Stimulated activated CD4-positive, alpha-beta T cell treated with anti-CD3 and anti-CD28 coated beads, Interleukin-15, amount 100 ng/mL, for 1 hour (primary cell): ENCODE measurements at places on chromosomes 16 and 17.

- DNase-seq = no peak
These were observed 59.9 kb downstream of the LITAF start for GRCh38 chr16:11526655-11527350.

DNA sequence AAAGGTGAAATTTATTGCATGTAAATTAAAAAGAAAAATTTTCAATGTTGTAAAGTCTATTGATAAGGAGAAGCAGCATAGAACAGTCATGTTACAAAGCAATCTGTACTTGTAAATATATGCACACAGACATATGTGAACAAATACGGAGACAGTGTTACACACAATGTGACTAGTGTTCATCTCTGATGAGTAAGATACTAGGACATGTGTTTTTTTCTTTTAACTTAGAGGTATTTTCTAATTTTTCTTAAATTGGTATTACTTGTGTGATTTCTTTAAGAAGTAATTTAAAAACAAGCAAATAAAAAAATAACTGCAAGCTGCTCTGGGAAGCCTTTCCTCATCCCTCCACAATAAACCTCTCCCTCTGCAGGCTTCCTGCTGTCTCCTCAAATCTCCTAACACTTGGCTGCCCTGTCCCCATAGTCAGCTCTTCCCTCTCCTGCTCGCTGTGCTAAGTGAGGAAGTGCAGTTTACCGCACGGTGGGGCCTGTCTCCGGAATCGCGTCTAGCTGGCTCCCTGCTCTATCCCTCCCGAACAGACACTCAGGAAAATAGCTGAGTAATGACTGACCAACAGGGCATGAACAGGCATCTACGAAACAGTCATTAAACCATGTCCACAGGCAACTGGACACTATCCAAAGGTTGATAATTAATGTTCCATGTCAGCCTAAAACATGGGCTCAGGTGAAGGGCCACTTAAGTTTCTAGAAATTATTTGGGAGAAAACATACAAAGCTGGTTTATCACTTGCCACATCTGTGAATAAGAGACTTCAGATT, 35.9 kb downstream of the CMTM4 start:
- no peak for DNase-seq

- DNase-seq = no peak
These were observed 350.8 kb downstream of the WWOX start for GRCh38 chr16:78450255-78450654.

- DNase-seq = no peak
These were observed 71.0 kb downstream of the NDE1 start for GRCh38 chr16:15721018-15721417.

DNA sequence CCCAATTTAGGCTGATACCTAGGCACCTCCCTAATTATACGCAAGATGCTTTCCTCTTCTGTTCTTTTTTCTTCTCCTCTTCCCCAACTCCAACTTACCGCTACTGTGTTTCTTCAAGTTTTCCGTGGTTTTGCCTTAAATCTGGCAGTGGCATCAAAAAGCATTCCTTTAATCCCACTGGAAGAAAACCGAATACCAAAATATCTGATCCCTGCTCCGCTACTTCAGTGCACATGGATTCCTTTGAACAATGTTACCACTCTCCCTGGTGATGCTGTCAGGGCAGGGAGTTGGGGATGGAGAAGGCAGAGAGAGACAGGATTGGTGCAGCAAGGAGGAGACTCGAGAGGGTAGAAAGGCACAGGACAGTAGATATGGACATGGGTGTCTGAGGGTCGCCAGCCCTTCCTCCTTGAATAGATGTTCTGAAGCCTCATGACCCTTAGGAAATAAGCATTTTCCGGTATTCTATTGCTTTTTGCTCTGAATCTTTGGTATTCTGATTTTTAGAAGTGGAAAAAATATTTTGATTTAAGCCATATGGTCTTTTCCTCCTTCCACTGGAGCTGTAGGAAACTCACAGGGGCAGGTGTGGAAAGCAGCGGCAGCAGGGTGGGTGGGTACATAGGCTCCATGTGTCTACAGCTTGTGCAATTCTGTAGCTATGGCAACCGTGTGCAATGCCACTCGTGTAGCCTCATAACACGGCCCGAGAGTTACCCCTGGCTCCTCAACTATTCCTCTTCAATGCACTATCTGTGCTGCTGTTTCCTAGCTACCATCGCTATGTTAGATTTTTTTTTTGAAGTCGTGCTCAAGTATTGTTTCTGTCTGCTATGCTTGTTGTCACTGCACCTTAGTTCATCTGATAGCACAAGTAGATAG, 32.3 kb upstream of the TANC2 start:
- DNase-seq = no peak

DNA sequence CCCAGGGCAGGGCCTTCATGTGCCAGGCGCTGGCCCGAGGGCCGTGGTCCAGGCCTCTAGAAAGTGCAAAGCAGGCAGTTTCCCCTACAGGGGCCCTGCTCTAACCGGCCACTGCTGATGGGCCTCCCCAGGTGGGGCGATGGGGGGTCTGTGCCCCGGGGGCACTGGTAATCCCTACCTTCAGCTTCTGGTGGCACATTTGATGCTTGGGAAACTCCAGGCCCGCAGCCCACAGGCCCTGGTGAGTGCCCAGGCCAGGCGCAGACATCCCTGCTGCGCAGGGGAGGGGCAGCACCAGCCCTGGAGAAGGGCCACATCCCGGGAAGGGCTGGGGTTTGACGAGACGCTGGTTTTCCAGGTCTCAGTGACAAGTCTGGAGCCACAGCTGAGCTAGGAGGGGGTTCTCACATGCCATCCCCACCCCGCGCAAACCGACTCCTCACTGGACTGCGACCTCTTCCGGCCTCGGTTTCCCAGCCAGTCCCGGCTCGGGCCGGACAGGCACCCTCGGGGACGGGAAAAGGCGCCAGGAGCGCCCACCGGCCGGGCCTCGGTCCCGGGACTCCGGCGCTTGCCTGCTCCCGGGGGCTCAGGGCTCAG, 1.6 kb downstream of the DOC2B start:
- no peak for DNase-seq

DNA sequence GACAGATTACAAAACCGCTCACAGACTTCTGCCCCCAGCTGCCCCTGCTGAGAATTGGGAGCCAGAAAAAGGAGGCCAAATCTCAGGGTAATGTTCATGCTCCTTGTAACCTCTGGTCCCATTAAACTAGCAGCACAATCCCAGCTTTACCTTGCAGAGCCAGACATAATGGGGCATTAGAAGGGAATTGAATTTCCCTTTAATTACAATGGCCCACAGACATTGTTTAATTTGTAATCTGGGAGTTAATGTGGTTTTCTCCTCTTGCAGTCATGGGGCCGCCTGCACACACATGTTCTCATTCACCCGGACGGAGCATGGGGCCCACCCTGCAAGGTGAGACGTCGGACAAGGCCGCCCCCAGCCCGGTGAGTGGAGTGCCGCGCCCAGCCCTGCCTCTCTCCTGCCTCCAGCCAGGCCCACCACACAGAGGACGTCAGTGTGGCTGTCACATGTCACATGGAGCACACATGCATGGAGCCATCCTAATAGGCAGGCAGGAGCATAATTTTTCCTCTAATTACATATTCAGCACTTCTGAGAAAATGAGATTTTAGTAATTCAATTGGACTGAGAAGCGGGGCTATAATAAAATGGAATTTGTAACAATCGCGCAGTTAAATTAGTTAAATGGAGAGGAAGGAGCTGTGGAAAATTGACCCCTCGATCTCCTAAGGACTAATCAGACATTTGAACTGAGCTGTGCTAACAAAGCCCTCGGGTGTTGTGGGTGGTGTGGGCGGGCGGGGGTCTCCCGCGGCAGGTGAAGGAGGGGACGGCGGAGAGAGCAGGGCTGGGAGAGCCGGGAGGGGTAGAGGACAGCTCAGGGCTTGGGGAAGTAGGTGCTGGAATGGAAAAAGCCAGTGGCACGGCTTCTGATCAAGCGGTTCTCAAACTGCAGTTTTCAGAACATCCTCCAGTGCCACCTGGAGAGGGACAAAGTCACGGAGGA, 87.7 kb downstream of the ENGASE start:
- DNase-seq = no peak

DNA sequence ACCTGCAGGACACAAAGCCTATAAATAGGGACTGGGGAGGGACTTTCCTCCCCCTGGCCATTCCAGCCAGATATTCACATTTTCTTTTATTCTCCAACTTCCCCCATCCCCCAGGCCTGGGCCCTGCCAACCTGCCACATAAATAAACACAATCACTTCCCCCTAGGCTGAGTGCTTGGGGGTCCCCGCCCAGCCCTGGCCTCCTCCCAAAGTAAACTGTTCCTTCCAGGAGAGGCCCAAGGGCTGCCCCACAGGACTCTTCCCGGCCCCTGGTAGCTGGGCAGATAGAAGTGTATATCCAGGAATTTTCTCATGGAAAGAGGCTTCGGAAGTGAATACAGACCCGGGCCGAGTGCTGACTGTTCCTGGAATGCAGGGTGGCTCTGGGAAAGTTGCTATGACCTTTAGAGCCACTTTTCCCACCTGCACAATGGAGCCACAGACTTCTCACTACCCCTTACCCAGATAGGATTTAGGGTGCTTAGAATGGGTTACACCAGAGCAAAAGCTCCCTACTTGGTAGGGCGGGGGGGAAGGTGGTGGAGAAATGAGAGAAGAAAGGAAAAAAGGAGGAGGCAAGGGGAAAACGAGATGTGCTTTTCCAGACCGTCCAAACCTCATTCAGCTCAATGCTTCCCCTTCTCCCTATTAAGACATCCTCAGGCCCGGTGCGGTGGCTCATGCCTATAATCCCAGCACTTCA, 8.5 kb downstream of the CSF3 start:
- DNase-seq = no peak

- no peak for DNase-seq
These were observed at the start of gene TNFSF13 for GRCh38 chr17:7558544-7559319. TNFSF13 (plus strand) TSS chr17:7558750; CDS start chr17:7559040, 290 bp downstream.

GRCh38 chr16:2194852-2195321, 1.5 kb downstream of the CASKIN1 start:
- no peak for DNase-seq

- no peak for DNase-seq
These were observed 9.6 kb upstream of the ALDH3A1 start for GRCh38 chr17:19757536-19758180.
